ENCODE measurements at places on chromosomes 12 and 14.
A peak's percentile ranks its signal among the peaks of the same experiment; 100 is the strongest.

DNA sequence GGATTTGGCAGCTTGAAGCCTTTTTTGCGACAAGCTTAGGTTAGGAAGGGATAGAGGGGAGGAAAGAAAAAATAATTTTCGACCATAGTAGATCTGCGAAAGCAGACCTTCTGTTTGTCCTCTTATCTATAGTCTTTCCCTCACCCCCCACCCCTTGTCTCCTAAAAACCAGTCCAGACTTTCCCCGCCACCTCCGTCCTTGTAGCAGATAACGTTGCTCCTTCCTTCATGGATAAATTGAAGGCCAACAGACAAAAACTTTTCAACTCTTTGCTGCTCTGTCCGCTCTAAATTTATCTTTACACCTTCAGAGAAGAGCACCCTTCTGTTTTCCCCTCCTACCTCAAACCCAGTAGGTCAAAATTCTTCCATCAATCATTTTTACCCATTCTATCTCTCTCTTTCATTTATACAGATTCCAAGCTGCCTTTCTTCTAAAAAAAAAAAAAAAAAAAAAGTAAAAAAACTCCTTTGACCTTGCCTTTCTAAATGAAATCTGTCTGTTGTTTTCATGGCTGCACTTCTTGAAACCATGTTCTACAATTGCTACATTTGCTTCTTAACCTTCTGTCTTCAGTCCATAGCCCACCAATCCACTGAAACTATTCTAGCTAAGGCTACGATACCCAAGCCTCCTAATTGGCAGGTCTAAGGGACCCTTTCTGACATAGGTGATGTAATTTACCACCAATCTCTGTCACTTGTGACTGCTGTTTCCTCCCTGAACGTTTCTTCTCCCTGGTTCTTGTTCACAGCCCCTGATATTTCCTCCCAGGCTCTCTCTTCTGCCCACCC is 11.1 kb upstream of the NEMF start:
- DNase-seq = no peak

- no peak for DNase-seq
Observed at GRCh38 chr14:69183735-69184134, 7.6 kb upstream of the EXD2 start.

DNA sequence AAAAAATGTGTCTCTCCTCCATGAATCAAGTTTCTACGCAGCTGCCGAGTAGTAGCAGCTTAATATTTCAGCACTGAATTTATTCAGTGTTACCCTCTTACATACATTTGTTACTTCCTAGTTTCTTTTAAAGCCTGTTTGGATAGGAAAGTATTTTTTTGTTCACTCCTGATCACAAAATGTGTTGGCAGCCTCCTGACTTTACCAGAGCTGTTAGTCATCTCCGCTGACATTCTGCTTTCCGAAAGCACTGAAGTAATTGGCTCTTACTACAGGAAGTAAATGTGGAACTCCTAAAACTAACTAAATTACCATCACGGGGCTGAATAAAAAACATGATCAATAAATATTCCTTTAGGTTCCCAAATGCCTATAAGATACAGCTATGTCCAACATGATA is 225.5 kb downstream of the EPS8 start:
- DNase-seq = no peak

DNA sequence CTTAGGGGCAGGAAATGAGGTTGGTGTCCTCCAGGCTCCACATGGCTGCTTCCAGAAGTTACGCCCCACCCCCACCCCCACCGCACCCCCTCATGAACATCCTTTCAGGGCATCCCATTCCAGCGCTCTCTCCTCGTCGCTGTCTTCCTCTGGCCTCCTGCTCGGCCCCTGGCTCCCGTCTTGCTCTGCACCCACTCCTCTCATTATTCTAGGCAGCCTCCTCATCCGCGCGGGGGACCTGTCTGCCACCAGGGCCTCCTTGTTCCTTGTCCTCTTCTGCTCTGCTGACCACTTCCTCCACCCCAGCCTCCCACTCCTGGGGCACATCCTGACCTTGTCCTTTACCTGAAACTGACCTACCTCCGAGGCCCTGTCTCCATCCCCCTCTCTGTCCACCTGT is 29.8 kb upstream of the PLEKHG6 start:
- DNase-seq = no peak

DNA sequence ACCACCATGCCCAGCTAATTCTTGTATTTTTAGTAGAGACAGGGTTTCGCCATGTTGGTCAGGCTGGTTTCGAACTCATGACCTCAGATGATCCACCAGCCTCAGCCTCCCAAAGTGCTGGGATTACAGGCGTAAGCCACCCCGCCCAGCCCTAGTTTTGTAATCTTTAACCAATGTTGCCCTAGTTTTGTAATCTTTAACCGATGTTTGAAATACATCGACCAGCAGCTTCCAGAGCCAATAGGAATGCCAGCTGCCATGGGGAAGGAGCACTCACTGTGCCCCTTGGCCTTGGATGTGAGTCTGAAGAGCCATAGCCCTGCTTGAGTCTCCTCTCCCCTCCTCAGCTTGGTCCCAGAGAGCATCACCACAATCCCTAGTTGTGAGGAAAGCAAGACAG is 209.3 kb upstream of the RGS6 start:
- no peak for DNase-seq

GRCh38 chr12:49014547-49014946 is 4.0 kb downstream of the PRKAG1 start:
- no peak for DNase-seq

GRCh38 chr12:79983492-79983891 is 48.6 kb upstream of the PPP1R12A start:
- DNase-seq = no peak

DNA sequence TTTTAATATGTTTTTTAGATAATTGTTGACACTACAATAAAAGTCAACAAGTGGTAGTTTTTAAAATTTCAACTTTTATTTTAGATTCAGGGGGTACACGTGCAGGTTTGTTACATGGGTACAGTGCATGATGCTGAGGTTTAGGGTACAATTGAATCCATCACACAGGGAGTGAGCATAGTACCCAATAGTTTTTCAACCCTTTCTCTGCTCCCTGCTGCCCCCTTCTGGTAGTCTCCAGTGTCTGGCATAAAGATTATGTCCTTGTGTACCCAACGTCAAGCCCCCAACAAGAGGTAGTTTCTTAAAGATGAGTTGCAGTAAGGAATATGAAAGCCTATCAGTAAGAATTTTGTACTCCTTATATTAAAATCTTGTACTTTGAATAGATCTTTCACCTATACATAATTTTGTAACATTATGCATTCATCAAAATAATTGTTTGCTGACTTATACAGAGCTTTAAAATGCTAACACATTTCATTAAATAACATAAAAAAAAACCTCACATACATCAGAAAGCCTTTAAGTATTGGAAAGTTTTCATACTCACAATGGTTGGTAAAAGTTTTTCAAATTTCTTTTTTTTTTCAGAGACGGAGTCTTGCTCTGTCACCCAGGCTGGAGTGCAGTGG is 5.4 kb upstream of the RALGAPA1 start:
- peak; percentile 69 for DNase-seq

GRCh38 chr14:93906341-93907329 is 20.5 kb upstream of the FAM181A start:
- peak; percentile 46 for DNase-seq

- DNase-seq = no peak
Observed at GRCh38 chr12:6377667-6377994, 2.3 kb upstream of the SCNN1A start.

DNA sequence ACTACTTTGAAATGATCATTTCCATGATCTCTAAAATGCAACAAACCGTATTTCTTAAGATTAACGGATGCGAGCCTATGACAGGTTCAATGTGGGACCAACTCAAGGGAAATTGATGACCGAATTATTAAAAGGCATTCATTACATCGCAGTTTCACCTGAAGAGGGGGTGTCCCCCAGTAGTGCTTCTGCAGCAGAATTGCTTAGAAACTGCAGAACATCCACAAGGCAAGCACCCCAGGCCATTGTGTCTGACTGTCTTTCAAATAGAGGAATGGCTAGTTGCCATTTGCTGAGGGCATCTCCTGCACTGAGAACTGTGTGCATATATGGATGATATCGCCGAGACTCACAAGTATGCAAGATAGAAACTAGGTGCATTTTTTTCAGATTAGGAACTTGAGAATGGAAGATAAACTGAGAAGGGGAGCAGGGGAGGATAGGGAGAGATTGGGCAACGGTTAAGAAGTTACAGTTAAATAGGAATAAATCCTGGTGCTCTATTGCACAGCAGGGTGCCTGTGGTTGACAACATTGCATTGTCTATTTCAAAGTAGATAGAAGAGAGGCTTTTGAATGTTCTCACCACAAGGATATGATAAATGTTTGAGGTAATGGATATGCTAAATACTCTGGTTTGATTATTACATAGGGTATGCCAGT is 234.3 kb upstream of the PLEKHG7 start:
- DNase-seq = no peak

DNA sequence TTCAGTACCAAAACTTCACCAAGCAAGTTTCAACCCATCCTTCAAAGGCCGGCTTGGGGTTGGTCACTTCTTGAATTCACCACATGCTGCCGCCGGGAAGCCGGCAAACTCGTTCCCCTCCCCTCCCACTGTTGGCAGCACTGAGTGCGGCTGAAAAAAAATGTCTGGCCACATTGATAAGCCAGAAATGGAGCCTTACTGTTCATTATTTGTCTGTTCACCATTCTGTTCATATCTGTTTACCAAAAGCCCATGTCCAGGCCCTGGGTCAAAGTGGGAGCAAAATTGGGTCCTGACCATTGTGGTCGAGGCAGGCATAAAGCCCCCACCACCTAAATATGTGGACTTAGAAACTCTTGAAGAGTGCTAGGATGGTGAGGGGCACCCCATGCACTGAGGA is 7.3 kb upstream of the HSP90AA1 start:
- DNase-seq = no peak

GRCh38 chr12:79644274-79645234 is 46.2 kb downstream of the PAWR start:
- no peak for DNase-seq

GRCh38 chr14:54775486-54776140 is 127.0 kb downstream of the GCH1 start:
- no peak for DNase-seq

DNA sequence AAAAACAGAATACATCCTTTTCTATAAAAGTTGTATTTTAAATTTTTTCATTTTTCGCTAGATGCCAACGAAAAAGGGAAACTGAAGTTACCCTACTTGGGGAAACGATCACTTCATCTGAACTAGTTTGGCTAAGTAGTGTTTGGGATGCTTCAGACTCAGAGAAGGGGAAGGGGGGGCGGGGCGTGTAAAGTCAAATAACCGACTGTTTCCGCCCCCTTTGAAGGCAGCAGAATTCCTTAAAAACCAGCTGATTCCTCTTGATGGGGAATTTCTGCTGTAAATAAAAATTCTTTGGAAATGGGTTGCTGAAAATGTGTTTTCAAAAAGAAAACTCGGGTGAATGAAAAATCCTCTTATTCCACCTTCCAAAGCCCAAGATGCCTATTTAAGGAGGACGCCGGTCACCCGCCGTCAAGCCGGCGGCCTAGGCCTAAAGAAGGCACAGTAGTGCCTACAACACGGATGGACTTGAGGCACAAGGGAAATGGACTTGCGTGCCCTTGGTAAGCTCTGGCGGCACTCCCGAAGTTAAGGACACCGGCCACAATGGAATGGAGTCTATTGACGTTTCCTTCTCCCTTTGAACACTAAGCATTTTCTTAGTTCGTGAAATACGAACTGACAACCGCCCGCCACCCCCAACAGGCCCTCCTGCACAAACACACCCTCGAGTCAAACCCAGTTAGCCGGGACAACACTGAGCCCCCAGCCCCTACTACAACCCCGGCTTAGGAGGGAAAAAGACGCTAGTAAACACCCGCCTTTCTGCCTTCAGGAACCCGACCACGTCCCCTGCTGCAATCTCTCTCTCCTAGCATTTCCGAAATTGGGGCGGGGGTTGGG is 1.9 kb downstream of the ATXN2 start:
- peak; percentile 46 for DNase-seq

GRCh38 chr12:111404362-111405148 is 1.2 kb upstream of the SH2B3 start:
- DNase-seq = no peak

- no peak for DNase-seq
Observed at GRCh38 chr14:99808154-99808505, 14.9 kb downstream of the EML1 start.

DNA sequence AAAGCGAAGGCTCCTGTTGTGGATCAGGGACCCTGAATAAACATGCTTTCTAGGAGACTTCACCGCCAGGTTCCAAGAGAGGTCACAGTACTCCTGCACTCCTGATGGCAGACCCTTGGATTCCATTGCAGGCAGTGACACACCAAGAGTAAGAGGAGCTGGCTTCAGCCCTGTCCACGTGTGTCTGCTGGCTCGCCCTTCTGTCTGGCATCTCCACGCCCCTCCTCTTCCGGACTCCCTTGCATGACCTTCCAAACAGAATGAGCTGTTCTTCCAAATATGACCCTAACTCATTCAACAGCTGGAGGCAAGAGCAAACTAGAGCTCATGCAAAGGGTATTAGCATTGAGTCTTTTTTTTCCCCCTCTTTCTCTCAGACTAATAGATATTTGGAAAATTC is 233.0 kb upstream of the PLEKHG7 start:
- no peak for DNase-seq

- no peak for DNase-seq
Observed at GRCh38 chr12:101928556-101928955, 51.2 kb downstream of the DRAM1 start.

DNA sequence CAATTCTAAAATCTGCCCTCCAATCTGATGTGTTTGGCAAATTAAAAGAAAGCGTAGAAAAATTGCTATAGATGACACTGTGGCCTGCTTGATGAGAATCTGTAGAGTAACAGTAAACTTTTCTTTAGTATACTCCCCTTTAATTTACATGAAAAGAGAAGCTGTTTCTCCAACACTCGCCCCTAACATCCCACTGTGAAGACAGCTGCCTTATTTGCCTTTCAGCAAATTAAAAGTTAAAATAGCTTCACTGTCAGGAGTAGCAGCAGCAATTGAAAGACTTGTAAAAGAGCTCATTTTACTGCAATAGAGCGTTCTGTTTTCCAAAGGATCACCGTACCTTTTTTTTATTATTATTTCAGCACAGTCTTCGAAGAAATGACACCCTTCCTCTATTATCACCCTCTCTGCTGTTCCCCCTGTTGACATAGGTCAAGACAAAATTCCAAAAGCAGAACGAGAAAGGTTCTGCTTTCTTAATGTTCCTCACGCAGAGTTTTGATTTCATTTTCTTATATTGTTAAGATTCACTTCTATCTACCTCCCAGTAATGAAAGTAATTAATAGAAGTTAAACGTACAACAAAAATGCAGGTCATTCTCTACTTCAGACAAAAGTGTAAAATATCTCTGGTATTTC is 153.5 kb upstream of the USP15 start:
- DNase-seq = no peak
